ENCODE measurements at places on chromosomes 6 and 20.

- no peak for DNase-seq
These were observed 54.3 kb upstream of the IYD start for GRCh38 chr6:150314230-150315188.

DNA sequence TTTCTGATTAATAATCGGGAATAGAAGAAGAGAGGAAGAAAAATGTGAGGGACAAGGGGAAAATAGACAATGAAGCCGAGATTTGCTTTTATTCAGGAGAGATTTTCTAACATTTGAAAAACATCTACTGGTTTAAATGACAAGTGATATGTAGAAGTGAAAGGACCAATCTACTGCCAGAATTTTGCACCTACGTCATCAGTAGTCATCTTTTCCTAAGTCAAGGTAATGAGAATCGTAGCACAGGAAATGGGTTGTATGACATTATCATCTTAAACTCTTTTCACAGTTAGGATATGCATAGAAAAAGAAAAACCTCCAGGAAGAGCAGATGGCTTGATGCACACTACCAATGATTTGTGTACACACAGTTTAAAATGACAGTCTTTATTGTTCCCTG, 45.3 kb upstream of the RAB32 start:
- no peak for DNase-seq

GRCh38 chr6:150250826-150251225, 108.0 kb downstream of the PPP1R14C start:
- DNase-seq, result no peak

- no peak for DNase-seq
These were observed 80.1 kb upstream of the PTPRK start for GRCh38 chr6:128600397-128600951.

GRCh38 chr6:2990932-2991506, 8.7 kb upstream of the NQO2 start:
- peak; percentile 60 for DNase-seq

All from G401 (cell line).